Mammary epithelial cell (primary cell): ENCODE measurements at places on chromosomes 5 and 9. TPM values are rescaled to one million over a fixed set of nuclear protein-coding genes. Genes with fewer than 3 reads are reported as not detected.

DNA sequence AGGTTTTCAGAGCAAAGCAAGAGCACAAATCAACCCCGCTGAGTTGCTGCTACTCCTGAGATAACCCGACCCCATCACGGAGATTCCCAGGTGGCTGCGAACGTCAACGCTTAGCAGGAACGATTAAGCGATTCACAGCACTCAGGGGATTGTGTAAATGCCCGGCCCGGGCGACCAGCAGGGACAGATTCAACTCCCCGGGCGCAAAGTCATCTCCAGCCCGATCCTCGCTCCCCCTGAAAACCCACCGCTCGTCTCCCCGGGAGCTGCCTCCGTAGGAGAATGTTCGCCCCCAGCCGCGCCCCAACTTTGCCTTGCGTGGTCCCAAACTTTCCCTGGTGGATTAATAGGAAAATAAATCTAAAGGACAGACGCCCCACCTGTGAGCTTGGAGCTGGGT, 685 bp downstream of the SLC24A2 start:
- peak; percentile 6 for DNase-seq

DNA sequence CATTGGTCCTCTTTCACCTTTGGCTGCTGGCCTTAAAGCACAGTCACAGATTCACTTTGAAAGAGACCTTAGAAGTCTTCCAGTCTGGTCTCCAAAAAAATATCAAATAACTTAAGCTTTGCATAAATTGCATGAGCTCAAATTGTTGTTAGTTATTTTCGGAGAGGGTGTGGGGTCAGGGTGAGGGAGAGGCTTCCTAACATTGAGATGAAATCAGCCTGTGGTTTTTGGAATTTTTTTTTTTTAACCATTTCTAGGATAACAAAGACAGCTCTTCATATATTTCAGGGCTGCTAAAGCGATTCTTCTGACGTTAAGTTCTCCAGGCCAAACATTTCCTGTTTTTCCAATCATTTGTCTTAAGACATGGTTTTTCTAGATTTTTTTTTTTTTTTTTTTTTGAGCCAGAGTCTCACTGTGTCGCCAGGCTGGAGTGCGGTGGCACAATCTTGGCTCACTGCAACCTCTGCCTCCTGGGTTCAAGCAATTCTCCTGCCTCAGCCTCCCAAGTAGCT, 4.5 kb downstream of the OCLN start:
- DNase-seq, result no peak

GRCh38 chr9:4852419-4852818, 59.7 kb downstream of the RCL1 start:
- no peak for DNase-seq

DNA sequence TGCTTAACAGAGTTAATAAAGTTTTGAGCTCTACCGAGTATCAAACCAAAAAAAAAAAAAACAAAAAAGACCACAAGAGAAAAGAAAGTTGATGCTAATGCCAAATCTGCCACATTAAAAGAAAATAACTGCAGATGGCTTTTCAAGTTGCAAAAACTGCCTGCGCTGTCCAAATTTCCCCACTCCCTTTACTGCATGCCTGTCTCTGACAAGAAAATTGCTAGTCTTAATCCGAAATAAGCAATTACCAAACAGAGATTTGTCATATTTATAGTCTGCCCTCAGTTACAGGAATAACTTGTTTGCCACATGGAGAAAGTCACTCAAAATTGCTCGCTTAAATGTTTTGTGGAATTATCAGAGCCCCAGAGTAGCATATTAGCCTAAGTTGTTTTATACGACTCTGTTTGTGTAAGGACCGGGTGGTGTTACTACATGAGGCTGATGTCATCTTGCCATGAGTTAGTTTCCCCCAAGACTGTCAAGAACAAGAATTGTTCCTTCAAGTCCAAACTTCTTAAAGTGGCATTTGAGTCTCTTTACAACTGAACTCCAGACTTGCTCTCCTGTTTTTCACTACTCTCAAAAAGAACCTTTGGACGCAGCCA, 160.9 kb downstream of the CEP120 start:
- no peak for DNase-seq

DNA sequence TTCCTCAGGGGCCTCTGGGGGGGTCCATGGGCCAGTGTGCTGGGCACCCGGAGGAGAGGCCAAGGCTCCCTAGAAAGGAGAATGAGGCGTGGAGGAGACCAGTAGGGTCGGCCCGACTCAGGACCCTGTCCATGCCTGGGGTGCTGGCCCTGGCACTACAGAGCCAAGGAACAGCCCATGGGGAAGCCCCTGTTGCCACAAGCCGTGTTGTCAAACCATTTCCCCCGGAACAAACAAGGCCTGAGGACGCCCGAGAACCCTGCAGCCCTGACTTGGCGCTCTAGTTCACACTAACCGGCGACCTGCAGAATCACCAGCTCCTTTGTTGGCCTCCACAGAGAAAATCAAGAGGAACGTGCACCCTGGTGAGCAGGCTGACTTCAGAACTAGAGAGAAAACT, 41.6 kb upstream of the SLC12A7 start:
- no peak for DNase-seq

DNA sequence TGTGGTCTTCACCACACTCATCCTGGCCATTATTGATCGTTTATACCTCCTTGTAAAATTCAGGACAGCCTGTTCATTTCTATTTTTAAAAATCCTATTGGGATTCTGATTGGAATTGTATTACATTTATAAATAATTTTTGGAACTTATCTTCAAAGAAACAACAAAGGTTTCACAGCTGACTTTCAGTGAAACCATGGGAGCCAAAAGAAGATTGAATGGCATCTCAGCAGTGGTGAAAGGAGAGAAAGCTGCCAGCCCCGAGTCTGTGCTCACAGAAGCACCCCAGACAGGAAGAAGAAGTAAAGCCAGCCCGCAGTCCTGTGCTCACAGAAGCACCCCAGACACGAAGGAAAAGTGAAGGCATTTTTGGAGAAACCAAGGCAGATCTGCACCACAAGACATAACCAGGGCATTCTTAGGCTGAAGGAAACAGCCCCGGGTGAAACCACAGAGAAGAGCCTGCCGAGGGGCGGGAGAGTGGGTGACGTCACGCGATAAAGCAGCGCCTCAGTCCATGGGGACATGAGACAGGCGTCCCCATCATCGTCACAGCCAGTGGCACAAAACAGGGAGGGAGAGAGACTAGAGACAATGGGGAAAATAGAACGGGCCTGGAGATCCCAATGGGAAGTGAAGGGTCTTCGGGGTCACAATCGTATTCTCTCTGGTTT, 42.5 kb upstream of the SLC9A3 start:
- no peak for DNase-seq

- DNase-seq, result peak; percentile 67
Observed at GRCh38 chr5:157857816-157858526, 974 bp downstream of the CLINT1 start.

DNA sequence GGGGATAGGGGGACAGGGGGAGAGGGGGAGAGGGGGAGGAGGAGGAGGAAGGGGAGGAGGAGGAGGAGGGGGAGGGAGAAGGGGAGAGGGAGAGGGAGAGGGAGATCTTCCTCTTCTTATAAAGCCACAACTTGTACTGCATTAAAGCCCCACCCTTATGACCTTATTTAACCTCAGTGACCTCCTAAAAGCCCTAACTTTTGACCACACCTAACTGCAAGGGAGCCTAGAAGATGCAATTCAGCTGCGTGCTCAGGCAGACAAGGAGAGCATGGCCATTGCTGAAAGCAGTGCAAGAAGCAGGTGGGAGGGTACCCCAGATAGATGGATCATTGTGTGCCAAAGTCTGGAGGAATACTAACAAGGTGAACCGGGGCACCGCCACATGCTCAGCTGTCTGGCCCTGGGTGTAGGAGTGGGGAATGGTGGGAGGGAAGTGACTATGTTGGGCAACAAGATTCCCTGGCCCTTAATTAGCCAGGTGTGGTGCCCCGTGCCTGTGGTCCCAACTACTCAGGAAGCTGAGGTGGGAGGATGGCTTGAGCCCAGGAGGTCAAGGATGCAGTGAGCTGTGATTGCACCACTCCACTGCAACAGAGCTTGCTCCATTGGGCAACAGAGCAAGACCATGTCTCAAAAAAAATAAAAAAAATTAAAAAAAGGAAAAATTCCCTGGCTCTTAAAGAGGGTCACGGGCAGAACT, 125.4 kb upstream of the BOD1 start:
- no peak for DNase-seq

DNA sequence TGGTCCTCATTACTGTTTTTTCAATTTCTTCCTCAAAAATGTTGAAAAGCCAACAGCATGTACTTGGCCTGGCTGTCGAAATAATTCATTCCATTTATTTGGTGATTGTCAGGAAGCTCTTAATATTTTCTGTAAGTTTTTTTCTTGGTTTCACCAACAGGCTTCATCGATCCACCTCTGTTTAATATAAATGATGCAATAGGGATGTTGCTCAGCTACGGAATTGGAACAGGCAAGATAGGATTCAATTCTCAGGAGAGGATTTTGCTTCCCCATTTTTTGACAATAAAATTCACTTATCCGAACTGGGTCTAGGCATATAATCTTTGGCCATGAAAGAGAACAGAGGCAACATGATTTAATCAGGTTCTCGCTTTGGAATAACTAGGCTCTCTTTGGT, 30.8 kb downstream of the C5 start:
- DNase-seq, result no peak

Gene C5orf52
- total RNA-seq, result not detected

- DNase-seq, result no peak
Observed at GRCh38 chr5:35185518-35185917, 44.8 kb downstream of the PRLR start.

DNA sequence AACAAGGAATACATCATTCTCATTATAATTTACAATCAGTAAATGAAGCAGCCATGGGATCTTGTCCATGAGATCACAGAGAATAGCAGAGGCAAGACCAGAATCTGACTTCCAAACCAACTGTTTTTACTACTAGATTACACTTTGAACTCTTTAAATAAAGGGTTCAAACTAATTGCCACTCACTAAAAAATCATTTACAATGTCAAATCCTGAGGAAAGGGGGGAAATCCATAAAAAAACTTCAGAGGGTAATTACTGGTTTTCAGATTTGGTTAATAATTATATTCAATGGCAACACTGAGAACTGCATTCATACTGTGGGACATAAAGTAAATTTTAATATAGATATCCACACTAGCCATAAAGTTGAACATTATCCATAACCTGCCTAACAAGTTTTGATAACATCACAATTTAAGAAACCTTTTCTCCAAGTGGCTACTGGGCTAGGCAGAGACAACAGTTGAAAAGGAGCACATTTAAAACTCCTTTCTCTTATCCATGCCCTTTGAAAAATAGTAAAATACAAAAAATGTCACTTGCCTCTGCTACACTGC, 15.9 kb downstream of the PLPP1 start:
- no peak for DNase-seq

Gene LCN2
- total RNA-seq, result 6.5 TPM

Gene NTNG2
- total RNA-seq, result 1.0 TPM

GRCh38 chr5:87313216-87313615, 45.5 kb downstream of the RASA1 start:
- DNase-seq, result no peak

DNA sequence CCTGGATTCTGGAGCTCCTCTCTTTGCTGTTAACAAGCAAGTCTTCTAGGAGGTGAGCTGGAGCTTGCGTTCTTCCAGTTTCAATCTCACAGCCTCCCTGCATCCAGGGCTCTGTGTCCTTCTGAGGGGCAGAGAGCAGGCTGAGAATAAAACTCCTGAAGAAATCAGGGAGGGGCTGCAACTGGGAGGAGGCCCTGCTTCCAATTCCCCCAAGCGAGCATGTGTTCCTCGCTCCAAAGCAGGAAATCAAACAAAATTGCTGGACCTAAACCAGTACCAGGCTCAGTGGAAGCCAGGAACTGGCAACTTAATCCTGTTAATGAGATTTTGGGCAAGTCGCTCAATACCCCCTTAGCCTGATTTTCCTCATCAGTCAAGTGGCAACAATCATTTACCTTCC, 181.8 kb downstream of the ASTN2 start:
- no peak for DNase-seq

DNA sequence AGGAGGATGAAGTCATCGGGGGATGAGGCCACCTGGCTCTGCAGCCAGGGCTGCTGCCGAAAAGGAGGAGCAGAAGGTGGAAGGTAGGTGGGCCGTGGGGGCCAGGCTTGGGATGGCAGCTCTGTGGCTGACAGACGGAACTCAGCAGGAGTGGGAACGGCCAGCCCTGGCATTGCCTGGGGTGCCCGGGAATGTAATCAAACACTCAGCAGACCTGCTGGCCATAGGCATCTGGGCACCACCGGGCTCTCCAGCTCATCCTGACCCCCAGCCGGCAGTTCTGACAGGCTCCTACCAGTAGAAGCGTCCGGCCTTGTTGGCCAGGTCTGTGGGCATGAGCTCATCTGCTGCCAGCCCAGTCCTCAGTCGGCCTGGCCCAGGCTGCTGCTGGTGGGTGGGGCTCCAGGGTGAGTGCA, 4.3 kb upstream of the FAT2 start:
- peak; percentile 74 for DNase-seq

- no peak for DNase-seq
Observed at GRCh38 chr9:472479-473075, 257.9 kb downstream of the DOCK8 start.

GRCh38 chr5:5751498-5751897, 329.0 kb downstream of the ICE1 start:
- DNase-seq, result no peak

Gene CTSV
- 41.3 and 101 TPM in 2 replicates for total RNA-seq

- DNase-seq, result no peak
Observed at GRCh38 chr9:75664597-75664996, 225.9 kb upstream of the PCSK5 start.
